ENCODE measurements at places on chromosomes 4 and X. TPM values are rescaled to one million over a fixed set of nuclear protein-coding genes. Genes with fewer than 3 reads are reported as not detected.

GRCh38 chr4:88803600-88804096 lies 106.0 kb upstream of the NAP1L5 start:
- DNase-seq: no peak

DNA sequence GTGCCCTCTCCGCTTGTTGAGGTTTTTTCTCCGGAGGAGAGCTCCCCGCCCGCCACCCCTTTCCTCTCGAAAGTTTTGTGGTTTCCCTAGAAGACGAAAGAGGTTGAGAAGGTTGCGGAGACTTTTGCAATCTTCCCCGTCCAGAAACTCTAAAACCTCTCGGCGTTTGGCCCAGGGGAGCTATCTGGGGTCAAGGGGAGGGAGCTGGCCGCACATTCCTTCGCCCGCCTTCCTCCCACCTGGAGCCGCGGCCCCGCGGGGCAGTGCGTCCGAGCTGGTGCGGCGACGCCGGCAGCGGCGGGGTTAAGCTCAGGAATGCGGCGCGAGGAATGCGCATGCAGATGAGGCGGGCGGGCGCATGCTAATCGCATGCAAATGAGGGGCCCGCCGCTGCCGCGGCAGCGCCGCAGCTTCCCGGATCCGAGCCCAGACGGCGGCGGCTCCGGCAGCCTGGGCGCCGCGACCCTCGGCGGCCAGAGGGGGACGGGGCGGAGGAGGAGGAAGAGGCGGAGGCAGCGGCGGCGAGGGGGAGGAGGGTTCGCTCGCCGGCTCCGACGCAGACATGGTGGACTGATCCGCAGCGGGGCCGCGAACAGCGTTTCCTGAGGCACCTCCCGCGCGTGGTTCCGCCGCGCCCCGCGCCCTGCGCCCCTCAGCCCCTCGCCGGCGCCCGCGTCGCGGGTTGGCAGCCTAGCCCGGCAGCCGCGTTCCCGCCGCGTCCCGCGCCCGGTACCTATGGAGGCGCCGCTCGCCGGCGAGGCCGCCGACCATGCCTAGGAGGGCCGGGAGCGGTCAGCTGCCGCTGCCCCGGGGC lies at the start of gene WWC2:
WWC2 (plus strand) TSS at position 535 of the 814 bp plus-strand sequence; CDS start at position 770, 235 bp downstream.
- peak; percentile 27 for DNase-seq

DNA sequence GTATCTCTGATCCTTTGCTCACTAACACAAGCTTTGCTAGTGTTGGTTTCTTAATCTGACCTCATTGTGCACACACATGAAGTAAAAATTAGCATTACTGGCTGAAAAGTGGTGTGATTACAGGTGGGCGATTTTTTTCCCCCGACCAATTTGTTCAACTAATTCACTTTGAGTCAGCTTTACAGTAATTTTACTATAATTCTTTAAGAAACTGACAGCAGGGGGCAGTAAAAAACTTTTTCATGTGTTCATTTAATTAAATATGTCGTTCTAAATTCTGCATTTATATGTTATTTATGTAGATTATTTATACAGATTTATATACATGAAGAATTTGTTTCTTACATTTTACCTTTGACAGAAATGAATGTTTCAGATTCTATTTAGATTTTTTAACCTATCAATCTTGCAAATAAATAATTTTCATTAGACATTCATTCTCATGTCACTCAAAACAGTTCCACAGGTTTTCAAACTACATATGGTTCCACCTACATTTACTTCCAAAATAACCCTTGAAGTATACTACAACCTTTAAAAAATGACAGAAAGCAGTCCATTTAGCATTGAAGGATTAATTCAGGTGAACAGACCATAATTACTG lies 17.5 kb downstream of the PALLD start:
- DNase-seq: no peak

- no peak for DNase-seq
Observed at GRCh38 chr4:151169223-151169622, 69.8 kb downstream of the RPS3A start.

PLP2 gene
- total RNA-seq: 111 TPM

GRCh38 chr4:175970072-175970471 lies 95.6 kb upstream of the WDR17 start:
- no peak for DNase-seq

- DNase-seq: no peak
Observed at GRCh38 chrX:95427389-95427788, 1257.3 kb upstream of the DIAPH2 start.

GRCh38 chr4:172104539-172104938 lies 291.3 kb downstream of the GALNTL6 start:
- DNase-seq: no peak

GRCh38 chr4:152773339-152773738 lies 6.2 kb downstream of the TIGD4 start:
- DNase-seq: no peak

DNA sequence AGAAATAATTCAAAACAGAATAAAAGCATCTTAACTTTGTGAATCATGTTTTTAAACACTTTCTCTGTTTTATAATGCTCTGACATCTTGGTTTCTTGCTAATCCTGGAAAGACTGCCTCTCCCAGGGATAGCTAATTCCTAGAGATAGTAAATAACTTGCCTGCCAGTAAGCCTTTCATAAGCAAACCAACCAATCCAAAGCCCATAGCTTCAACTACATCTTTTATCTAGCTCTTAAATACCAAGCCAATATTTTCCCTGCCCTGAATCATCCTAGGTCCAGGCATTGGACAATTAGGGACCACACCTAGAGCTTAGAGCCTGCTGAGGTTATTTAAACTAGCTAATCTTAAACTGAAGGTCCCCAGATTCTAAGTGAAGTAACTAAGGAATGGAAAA lies 223.7 kb upstream of the DIPK2B start:
- no peak for DNase-seq

KDM6A gene
- 36.0 TPM for total RNA-seq

- no peak for DNase-seq
Observed at GRCh38 chrX:135509885-135510284, 10.6 kb upstream of the INTS6L start.

- no peak for DNase-seq
Observed at GRCh38 chr4:37715889-37716402, 29.8 kb upstream of the RELL1 start.

PFKFB1 gene
- 0.71 TPM for total RNA-seq

FRG2 gene
- not detected for total RNA-seq

- no peak for DNase-seq
Observed at GRCh38 chrX:7235071-7235470, 87.1 kb upstream of the PUDP start.

DNA sequence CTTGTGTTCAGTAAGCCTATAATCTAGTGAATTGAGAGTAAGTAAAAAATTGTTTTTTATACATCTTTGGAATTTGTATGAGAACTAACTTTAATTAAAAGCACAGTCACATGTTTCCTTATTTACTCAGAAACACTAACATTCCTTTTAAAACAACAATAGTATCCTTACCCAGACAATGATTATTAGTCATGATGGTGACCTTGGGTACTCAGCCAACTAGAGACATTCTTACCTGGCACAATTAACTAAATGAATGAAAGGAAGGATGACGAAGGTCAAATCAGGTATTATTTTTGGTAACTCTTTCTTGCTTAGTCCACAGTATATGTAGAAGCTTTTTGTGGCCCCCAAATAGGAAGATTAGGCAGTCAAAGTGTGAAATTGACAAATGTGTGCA lies 901.0 kb downstream of the FAT4 start:
- no peak for DNase-seq

PAGE2B gene
- not detected for total RNA-seq

- DNase-seq: no peak
Observed at GRCh38 chr4:187274153-187274552, 550.5 kb upstream of the FAT1 start.

GRCh38 chr4:138796761-138797160 lies 218.8 kb upstream of the NOCT start:
- no peak for DNase-seq

NAT8L gene
- 0.24 TPM for total RNA-seq

DNA sequence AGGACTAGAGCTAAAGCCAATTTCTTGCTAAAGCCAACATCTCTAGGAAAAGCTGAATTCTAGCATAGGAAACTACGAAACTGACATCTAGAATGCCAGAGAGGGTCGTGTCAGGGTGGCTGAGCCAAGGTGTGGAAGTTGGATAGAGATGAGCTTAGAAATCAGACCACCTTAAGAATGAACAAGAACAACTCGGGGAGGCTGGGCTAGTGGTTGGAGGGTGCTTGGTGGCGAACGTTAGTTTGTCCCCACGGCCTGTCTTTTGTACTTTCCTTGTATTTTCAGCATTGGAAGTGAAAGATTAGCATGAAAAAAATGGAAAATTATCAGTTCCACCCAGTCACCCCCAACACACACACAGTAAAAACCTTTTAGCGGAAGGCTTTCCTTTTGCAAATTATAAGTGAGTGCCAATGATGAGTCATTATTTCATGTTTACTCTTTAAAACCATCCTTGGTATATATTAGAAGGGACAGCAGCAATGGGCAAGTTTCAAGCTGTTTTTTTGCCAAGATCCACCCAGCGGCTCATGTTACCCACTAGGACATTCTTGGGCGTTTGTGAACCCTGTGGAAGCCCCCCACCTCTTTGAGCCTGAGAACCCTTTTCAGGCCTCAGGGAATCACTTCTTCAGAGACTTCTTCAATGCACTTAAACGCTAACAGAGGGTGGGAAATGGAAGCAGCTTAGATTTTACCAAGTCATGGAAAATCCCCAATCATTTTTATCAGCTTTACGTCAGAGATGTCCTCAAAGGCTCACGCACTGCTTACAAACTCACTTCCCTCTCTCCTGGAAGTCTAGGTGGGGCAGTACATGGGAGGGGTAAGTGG lies 4.9 kb upstream of the PPEF1 start:
- no peak for DNase-seq

- DNase-seq: no peak
Observed at GRCh38 chrX:131728295-131729145, 184.6 kb downstream of the OR13H1 start.

CITED1 gene
- total RNA-seq: not detected

POU3F4 gene
- not detected for total RNA-seq

DNA sequence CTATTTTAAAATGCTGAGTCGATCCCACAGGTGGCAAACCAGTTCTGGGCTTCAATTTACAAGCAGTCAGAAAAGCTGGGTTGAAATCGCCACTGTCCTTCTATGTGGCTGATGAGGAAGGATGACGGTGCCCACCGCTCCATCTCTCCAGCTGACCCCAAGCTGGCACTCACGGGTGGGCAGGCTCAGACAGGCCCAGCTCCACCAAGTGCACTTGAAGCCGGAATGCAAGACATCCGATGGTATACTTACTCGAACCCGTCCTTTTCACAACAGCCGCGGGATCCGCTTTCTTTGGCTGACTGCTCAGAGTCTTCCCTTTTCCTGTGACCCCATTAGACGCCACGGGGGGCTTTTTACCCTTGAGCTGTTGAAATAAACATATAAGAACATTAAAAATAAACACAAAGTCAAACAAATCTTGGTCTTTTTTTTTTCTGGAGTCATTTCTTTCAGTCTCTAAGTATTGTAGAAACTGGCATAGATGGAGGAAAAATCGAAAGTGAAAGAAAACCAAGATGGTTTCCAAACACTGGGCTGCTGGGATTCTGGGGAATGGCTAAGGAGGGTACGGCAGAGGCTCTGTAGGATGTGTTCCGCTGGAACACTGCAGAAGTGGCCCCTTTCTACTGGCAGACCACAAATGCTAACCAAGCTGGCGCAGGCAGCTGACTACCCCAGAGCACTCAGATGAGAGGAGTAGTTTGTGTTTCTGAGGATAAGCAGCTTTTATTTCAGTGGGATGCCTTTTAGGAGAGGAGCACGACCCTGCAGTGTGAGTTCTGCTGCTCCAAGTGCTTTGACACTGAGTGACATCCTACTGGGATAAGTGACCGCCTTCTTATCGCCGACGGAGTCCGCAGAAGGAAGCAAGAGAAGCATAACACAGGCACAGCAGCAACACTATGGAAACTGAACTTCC lies 160.9 kb downstream of the AFAP1 start:
- DNase-seq: no peak

GRCh38 chr4:66577922-66578321 lies 907.6 kb upstream of the EPHA5 start:
- no peak for DNase-seq

GRCh38 chrX:39731735-39732134 lies 366.0 kb downstream of the BCOR start:
- no peak for DNase-seq

DNA sequence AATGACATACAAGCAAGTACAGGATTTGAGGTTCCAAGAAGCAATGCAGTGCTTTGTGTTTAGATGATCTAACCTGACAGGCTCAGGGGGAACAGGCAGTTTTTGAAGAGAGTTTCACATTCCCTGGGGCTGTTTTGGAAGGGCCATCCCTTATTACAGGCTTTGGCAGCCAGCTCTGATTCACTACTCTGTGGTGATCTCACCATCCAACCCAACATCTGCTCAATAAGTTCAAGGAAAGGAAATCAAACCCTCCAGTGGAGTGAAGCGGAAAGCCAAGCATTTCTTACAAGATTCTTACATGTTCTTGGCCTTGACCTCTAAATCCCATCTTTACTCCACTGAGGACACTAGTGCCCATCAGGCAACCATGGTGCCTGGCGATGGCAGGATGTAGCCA lies 7.5 kb downstream of the IDS start:
- DNase-seq: no peak

- no peak for DNase-seq
Observed at GRCh38 chrX:68163441-68163840, 269.9 kb downstream of the OPHN1 start.
